ENCODE measurements at places on chromosomes 11 and 22.

DNA sequence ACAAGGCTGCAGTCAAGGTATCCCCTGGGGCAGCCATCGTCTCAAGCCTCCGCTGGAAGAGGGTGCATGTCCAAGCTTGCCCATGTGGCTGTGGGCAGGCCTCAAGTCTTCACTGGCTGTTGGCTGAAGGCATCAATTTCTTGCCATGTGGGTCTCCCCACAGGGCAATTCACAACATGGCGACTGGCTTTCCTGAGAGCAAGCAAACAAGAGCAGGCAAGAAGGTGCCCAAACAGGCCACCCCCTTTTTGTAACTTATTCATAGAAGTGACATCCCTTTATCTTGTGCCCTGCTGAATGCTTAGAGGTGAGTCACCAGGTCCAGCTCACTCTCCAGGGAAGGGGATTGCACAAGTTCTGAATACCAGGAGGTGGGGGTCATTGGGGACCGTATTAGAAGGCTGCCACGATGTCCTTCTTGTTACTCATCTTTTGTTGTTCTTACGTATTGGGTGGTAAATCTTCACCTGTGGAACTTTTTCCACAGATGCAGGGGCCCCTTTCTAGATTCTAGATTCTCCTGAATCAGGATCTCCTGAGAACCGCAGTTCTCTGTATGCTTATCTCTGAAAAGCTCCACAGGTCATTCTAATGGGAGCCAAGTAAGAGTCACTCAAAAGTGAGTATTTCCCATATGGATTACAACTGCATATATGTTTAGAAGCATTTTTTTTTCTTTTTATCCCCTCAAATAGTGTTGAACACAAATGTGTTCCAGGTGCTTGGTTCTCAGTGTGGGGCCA, 44.2 kb upstream of the MICAL2 start:
- peak; percentile 94 for DNase-seq

DNA sequence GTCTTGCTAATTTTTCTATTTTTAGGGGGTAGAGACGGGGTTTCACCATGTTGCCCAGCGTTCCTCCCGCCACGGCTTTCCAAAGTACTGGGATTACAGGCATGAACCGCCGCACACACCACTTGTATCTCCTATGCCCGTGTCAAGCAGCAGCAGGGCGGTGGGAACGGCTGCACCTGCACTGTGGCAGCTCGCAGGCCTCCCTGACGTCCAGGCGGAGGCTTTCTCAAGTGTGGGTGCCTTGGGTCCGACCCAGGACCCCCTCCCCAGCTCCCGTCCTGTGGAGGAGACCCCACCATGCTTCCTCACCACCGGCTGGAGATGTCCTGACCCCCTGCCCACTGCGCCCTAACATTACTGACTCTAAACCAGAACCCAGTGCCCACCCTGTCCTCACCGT, 25.7 kb downstream of the TSPAN4 start:
- DNase-seq = no peak

DNA sequence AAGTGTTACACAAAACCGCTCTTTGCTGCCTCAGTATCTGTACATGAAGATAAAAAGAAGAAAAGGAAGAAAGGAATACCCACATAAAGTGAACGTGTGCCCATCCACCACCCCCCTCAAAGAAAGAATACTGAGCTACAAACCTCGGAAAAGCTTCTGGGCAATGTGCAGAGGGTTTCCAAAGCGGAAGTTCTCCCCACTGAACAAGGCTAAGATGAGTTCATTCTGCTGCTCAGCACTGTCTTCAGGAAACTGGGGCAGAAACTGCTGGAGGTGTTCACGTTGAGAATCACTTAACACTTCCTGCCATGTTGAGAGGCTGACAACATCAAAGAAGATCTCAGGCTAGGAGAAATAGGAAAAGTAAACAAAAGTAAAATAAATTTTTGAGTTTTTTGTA, 6.9 kb downstream of the NFRKB start:
- no peak for DNase-seq

GRCh38 chr11:68012843-68013610, 2.9 kb downstream of the ALDH3B1 start:
- peak; percentile 96 for DNase-seq

- DNase-seq = no peak
These were observed 41.4 kb downstream of the WNT7B start for GRCh38 chr22:45935573-45935972.

GRCh38 chr11:63614136-63614671, at the start of gene PLAAT3:
TSS of gene PLAAT3 (minus strand) at chr11:63614433. CDS start at chr11:63614014, 419 bp downstream.
- peak; percentile 77 for DNase-seq

GRCh38 chr11:79512706-79513469, 72.1 kb upstream of the TENM4 start:
- no peak for DNase-seq

DNA sequence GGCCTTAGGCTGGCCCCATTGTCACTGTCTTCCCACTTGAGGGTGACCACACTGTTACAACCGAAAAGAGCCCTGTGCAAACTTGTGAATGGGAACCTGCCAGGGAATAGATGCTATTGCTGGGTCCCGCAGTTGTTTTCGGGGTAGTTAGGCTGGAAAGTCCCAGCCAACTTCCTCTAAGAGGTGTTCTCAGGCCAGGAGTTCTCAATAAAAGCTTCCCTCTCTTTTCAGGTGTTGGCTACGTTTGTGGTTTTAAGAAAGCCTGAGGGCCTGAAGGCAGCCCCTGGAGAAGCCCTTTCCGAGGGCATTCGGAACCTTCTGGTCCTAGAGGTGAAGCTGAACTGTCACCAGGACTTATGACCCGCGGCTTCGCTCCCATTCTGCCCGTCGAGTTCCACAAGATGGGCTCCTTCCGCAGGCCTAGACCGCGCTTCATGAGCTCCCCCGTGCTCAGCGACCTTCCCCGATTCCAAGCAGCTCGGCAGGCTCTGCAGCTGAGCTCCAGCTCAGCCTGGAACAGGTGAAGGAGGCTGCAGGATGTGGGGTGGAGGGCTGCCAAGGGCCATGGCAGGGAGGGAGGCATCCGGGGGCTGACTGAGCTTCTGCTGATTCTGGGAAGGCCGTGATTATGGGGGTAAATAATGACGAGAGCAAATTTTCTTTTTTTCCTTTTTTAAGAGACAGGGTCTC, 104.8 kb downstream of the PRR5L start:
- DNase-seq = no peak

DNA sequence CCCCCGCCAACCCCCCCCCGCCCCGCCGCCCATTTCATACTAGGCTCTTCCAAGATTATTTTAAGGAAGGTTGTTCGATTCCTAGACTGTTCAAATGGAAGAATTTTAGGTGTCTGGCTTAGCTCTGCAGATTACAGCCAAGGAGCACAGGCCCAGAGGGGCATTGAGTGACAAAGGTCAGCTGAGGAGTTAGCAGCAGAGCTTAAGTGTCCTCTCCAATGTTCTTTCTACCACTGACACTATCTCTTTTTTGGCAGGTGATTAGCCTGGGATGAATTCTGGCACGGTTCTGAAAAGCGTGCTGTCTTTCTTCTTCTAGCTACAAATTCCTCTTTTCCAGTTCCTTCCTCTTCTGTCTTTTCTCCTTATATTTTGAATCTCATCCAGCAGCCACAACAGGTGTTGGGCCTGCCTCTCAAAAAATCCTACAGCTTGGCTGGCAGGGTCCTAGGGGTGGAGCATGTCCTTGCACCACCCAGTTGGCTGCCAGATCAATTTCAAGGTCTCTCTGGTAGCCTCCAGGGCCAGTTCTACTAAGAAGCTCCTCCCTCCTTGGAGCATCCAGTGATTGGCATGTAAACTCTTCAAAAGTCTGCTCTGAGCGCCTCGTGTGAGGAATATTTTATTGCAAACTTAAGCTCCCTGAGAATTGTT, 23.0 kb downstream of the KCNE3 start:
- no peak for DNase-seq

GRCh38 chr11:34512840-34513681, 533 bp downstream of the ELF5 start:
- peak; percentile 56 for DNase-seq

- no peak for DNase-seq
These were observed 1390.0 kb upstream of the RAG2 start for GRCh38 chr11:37988031-37988430.

DNA sequence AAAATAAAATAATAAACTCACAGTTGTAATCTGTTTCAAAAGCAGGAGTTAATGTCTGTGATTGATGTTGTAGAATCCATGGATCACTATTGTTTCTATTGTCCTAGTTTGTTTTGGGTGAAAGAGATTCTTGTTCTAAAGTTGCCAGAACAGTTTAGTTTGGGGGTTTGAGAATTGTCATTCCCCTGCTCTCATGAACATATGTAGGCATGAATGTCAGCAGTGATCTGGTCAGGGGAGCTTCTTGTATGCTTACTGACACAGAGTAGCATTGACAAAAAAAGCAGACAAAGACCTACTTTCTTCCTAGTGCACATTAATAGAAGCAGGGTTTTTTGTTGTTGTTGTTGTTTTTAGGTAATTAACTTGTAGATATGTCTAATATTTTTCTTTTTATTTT, 38.6 kb downstream of the ARHGAP1 start:
- DNase-seq = no peak

DNA sequence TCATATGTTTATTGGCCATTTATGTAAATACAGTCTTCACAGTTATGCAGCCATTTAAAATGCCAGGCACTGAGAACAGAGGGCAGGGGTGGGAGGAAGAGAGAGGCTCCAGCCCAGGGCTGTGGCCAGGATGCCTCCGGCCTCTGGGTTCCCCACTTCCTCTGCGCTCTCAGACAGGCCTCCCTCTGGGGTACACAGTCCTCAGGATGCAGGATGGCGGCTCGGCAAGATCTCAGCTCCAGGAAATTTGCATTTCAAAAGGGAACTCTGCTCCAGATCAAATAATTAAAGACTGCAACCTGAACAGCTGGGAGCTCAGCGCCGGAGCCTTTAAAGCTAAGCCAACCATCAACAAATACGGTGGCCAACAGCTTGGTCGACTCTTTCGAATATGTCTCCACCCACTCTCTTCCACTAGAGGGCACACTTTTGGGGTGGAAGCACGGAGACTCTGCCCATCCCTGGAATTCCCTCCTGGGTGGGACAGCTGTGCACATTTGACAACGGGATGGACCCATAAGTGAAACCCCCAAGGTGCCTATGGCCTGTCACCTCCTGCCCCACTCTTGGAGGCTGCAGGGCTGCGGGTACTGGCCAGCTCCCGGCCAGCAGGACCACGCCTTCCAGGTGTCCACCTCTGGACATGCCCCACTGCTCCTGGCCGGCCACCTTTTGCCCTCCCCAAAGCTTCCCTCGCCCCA, 1044.7 kb downstream of the BRD1 start:
- DNase-seq = no peak

GRCh38 chr11:112785719-112786118, 175.5 kb upstream of the NCAM1 start:
- peak; percentile 31 for DNase-seq

DNA sequence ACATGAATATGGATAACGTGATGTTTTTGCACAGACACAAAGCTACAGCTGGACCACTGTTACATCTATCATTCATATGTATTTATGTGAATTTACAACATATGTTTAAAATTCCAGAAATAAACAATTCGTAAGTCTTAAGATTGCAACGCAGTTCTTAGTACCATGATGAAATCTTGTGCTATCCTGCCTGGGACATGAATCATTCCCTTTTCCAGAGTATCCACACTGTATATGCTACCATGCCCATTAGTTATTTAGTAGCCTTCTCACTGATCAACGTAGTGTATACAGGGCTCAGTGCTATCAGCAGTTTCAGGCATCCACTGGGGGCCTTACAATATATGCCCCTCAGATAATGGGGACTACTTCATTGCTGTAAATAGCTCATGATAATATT, 4.3 kb downstream of the ATL3 start:
- no peak for DNase-seq

- no peak for DNase-seq
These were observed 40.2 kb upstream of the CCDC34 start for GRCh38 chr11:27403195-27403594.

GRCh38 chr11:74937696-74938475, 11.0 kb downstream of the XRRA1 start:
- peak; percentile 78 for DNase-seq

DNA sequence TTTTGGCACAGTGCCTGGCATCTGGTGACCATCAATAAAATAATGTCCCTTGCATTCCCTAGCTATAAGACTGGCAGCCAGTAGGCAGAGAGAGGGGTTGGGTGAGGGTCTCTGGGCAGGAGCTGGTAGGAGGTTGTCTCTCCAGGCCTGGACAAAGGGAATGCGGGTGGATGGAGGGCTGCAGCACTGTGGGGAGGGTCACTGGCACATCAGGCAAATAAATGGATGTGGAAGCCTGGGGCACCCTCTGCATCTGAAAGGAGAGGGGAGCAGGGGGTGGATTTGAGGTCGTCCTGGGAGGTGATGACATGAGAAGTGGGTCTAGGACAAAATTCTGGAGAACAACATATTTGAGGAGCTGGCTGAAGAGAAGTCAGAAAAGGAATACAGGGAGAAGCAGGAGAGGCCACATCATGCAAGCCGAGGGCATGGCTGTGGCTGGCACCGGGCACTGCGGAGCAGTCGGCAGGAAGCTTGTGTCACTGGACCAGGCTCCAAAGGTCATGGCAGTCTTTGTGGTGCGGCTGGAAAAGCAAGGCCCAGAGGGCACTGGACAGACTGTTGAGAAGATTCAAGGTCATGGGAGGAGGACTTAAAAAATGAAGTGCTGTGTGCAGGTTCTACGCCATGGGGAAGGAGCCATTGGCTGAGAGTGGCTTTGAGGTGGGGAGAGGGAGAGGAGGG, 36.5 kb upstream of the THY1 start:
- no peak for DNase-seq

- no peak for DNase-seq
These were observed 4.7 kb downstream of the KCNJ4 start for GRCh38 chr22:38450234-38450797.

DNA sequence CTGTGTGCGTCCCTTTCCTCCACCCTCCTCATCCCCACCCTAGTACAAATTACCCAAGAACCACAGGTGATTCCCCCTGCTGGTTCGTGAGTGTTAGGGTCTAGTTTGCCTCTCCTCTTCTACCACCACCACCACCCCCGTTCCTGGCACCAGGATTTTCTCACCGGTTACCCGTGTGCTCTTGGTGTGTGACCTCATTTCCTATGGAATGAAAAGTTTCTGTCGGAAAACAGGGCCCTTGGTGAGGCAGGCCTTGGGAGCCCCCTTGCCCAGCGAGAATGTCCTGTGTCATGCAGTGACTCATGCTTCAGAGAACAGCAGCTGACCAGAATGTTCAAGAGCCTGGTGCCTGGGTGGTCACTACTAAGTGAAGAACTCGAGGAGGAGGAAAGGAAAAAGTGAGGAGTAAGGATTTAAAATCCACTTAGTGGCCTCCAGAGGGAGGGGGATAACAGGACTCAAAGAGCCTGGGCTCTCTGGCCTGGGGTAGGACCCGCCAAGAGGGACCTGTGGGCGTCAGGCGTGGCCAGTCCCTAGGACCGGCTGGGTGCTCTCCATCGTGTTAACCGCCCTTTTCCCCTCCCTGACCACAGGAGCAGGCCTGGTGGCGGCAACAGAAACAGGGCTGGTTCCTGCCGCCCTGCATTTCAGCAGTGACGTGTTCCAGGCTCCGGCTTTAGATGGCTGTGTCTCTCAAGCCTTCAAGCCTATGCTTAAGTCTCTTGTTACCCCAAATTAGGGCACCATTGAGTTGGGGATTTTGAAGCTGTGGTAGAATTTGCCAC, 30.2 kb downstream of the C22orf31 start:
- peak; percentile 99 for DNase-seq

Measured in HT1080 (cell line).